Breast epithelium (tissue), 4 donors: ENCODE measurements at places on chromosomes 7 and 10. TPM values are rescaled to one million over a fixed set of nuclear protein-coding genes. Genes with fewer than 3 reads are reported as not detected.

DNA sequence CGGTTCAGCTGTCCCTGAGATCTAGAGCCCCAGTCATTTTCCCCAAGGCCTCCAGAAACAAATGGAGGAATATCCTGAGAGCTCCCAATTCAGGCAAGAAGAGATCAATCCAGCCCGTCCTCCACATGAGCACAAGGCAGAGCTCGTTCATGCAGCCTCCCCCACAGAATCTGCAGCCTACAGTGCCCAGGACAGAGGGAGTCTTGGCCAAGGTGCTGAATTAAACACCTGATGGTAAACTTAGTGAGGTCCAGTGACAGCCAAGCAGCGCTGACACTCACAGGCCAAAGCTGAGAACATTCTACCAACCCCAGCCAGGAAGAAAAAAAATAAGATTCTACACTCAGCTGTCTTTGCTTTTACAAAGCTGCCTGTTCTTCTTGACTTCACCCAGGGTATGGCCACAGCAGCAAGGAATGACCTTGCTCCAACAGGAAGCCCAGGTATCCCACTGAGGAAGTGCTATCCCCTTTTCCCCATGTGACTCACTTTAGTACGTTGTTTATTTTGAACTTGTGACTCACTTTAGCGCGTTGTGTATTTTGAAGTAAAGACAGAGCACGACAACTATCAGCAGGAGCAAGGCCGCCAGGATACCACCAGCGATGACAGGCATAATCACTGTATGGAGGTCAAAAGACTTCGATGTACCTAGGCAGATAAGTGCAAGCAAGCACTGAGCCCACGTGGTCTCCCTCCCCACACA lies 4.4 kb upstream of the CUZD1 start:
- no peak for DNase-seq

The GCK gene
- total RNA-seq, result 1.6 TPM

DNA sequence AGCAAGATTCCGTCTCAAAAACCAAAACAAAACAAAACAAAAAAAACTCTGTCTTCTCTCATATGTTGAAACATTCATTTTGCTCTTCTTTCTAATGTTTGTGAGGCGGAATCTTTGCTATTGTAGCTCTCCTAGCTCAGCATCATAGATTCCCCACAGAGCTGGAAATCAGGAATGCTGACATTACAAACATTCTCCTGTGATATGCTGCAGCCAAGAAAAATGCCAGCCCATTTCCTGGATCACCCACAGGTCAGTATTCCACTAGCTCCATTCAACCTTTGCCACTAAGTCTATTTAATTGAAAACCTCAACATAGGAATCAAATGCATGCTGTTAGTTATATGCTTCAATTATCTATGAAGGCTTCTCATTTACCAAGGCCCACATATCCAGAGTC lies 186.3 kb downstream of the IPMK start:
- no peak for DNase-seq

DNA sequence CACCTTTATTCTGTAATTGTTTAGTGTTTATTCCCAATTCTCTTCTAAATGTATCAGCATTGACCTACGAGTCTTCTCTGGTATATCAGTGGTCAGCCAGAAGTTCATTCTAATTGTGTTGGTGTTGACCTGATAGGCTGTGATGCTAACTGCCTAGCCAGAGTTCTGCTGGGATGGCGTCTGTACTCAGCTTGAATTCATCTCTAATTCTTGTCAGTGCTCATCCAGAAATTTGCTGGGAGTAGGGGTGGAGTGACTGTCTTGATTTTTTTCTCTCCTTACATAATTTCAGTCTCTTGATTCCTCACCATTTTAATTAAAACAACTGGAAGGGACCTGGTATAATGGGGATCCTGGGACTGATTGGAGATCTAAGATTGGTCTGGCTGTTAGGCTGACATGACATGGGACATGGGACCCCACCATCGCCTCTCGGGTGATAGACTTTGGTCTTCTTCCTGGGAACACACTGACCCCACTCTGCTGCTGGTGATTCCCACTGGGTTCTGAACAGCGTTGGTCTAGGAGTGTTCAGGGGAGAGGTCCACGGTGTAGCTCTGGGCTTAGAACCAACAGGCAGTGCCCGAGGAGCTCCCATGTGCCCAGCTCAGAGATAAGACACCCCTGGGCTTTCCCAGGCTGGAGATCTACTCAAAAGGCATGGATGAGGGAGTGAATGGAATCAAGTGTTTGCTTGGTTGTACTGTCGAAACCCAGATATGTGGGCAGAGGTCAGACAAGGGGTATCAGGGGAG lies 3.8 kb downstream of the NEURL1 start:
- no peak for DNase-seq

The FOXI2 gene
- 0.16 TPM for total RNA-seq

DNA sequence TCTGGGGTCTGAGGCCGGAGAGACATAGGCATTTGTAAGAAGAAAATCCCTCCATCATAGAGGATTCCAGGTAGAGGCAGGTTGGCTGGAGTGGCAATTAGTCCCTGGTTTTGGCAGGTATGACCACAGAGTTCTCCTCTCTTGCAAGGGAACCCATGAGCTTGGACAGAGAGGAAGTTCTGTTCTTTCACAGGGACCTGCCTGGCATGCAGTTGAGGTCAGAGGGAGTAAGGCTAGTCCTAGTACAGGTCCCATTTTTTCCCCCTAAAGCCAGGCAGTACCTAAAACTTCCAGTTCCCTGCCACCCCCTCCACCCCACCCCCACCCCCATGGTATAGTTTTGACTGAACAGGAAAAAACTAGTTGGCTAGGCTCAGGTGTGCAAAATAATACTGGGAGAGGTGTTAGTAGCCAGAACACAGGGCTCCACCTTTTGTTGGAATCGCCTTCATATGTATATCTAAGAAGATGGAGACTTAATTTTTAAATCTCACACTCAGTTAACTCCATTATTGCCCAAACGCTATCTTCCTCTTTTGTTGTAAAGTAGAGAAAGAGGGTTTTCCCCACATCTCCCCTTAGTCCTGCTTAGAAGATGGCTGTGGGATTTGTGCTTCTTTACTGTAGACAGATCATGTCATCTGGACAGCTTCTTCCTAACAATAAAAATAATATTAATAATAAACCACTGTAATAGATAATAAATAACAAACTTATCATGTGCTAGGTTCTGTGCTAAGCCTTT lies 188.1 kb downstream of the TCF7L2 start:
- DNase-seq, result no peak

The VSTM4 gene
- total RNA-seq, result 9.5 TPM

GRCh38 chr7:20144801-20145200 lies 72.4 kb downstream of the MACC1 start:
- DNase-seq, result no peak

- DNase-seq, result no peak
These were observed 2.0 kb downstream of the XRCC2 start for GRCh38 chr7:152673897-152674296.

DNA sequence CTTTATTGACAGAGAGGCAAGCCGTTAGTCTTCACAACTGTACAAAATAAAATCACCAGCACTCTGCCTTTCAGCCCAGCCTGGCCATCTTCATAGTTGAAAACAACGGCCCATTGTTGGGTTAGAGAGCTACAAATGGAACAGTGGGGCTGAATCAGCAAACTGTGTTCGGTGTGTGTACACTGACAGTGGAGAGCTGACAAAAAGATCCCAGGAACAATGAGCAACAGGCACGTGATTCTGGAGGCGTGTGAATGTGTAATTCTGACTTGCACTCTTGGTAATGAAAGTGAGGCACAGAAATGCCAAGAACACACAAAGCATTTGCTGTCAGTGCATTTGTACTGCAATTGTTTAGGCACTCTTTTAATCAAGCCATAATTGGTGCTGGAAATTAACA lies 303.7 kb downstream of the WDR11 start:
- DNase-seq, result peak; percentile 37

DNA sequence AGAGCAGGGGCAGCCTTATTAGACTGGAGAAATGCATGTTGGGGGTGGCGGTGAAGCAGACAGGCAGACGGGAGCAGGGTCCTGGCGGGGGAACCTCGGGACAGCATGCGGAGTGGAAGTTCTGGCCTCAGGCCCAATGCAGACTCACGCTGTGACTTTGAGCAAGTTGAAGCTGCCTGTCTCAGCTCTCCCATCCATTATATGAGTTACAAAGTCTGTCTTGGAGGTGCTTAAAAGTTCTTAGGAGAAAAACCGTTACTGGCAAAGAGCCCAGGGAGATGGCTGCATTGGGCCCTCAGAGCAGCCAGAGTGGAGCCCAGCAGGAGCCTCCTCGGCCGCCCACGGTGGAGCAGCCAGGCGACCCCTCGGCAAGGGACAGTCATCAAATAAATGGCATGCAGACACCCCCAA lies 509.5 kb downstream of the PLXNA4 start:
- no peak for DNase-seq

GRCh38 chr7:32062150-32062549 lies 8.1 kb downstream of the PDE1C start:
- no peak for DNase-seq

- no peak for DNase-seq
These were observed 189.7 kb downstream of the ZNF248 start for GRCh38 chr10:37667736-37668135.

- DNase-seq, result peak; percentile 68
These were observed 116.1 kb downstream of the RNF216 start for GRCh38 chr7:5665094-5666025.

DNA sequence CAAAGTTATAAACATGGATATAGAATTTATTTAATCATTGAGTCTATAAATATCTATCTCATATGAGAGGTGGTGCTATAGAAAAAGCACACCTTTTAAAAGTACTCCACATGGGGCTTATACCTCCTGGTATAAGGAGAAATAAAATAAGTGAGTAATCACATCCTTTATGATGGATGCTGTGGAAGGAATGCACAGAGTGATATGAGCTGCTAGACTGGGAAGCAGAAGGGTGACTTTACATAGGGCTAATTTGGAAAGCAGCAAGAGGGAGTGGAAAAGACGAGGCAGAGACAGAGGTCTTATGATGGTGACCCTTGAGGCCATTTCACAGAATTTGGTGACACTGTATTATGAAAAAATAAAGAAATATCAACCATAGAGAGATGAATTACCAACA lies 59.4 kb upstream of the AHR start:
- no peak for DNase-seq

DNA sequence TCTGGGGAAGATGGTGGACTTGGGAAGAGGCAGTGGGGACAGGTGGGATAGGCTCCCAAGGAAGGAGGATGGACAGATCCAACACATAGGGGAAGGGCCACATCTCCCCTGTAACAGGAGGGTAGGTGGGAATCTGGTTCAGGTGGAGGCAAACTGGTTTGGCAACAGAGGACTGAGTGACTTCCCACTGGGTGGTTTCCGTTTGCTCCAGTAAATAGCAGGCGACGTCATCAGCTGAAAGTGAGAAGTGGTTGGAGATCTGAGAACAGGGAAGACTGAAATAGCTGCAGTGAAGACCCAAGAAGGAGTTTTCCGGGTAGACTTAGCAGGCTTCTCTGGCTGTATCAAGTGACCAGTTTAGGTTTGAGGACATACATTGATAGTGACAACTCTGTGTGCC lies 504.4 kb downstream of the GALNT17 start:
- no peak for DNase-seq

GRCh38 chr10:62243647-62243997 lies 25.0 kb downstream of the RTKN2 start:
- DNase-seq, result no peak

The DPYSL4 gene
- total RNA-seq, result 1.9 TPM

- DNase-seq, result no peak
These were observed 931.2 kb downstream of the GATA3 start for GRCh38 chr10:8985651-8986050.

GRCh38 chr10:131869344-131869743 lies 31.5 kb upstream of the PPP2R2D start:
- no peak for DNase-seq

The JCAD gene
- 11.1 TPM for total RNA-seq

The NANOS1 gene
- total RNA-seq, result 2.9 TPM

DNA sequence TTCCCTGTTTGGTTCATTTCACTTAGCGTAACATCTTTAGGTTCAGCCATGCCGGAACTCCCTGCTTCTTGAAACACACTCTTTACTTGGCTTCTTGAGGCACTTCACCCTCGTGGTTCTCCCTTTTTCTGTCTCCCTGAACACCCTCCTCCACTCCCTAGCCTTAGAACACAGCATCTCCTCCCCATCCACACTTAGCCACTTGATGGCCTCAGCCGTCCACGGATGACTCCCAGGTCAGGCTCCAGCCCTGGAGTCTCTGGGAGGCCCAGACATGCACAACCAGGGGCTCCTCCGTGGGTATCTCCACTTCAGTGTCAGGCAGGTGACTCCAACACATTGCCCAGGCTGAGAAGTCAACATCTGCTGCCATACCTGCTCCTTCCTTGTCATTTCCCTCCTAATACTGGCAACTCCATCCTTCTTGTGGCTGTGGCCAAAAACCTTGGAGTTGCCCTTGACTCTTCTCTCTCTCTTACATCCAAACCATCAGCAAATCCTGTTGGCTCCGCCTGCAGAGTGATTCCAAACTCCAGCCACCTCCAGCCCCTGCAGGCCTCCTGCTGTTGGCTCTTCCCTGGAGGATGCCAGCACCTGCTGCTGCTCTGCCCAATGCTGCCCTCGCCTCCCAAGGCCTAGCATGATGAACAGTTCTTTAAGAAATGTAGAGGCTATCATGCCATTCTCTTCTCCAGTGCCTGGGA lies 8.4 kb upstream of the INMT start:
- DNase-seq, result no peak

DNA sequence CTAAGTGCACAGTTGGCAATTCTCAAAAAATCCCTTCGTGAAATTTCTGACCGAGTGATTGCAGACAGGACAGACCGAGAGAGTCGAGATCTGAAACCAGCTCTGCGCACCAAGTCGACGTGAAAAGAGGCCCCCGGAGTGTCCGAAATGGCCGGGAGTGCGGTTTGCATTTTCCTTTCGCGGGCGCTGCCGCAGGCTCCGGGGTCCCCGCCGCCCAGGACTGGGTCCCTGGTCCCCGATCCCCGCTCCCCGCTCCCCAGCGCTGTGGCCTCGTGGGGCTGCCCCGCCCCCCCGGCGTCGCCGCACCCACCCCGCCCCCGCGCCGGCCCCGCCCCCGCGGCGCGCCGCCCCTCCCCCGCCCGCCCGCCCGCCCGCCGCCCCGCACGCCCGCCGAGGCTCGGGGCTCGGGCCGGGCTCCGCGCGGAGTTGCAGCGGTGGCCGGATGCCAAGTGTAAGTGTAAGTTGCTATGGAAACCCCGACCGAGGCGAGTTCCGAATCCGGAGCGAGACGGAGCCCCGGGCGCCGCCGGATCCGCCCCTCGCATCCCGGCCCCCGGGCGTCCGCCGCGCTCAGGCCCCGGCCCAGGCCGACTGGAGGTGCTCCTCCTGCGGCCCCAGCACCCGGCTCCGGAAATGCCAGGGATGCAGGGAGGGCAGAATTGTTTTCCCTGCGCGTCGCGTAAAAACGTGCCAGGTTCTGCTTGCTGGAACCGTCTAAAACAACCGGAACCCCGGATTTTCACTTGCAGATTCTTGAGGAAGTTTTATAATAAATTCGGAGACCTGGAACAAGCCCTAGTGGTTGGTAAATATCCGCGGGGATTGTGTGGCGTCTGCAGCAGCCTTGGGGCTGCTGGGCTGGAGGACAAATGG lies 4.6 kb downstream of the BMI1 start:
- no peak for DNase-seq

The GRID1 gene
- total RNA-seq, result 5.9 TPM

DNA sequence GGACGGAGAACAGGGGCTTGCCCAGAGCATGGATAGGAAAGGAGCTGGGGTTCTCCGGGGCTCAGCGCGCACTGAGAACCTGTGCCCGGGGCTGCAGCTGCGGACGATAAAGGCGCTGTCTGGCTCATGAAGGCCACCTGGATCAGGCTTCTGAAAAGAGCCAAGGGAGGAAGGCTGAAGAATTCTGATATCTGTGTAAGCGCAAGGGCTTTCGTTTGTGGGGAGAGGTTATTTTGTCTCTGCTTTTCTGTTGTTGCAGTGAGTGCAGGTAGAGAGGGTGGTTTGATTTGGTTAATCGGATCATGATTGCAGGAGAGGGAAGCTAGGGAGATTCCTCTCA lies 250.5 kb downstream of the NSUN6 start:
- DNase-seq, result no peak
